ENCODE measurements at places on chromosomes 1 and 21. TPM values are rescaled to one million over a fixed set of nuclear protein-coding genes. Genes with fewer than 3 reads are reported as not detected.

TP73 gene
- not detected for polyA plus RNA-seq

- H3K4me3 ChIP-seq = no peak overlapping the region
- H3K27ac ChIP-seq = no peak overlapping the region
- H3K4me1 ChIP-seq = peaks cover 12% of the 10 kb centered on the region
These were observed 31.7 kb upstream of the FNBP1L start for GRCh38 chr1:93416183-93416582.

DNA sequence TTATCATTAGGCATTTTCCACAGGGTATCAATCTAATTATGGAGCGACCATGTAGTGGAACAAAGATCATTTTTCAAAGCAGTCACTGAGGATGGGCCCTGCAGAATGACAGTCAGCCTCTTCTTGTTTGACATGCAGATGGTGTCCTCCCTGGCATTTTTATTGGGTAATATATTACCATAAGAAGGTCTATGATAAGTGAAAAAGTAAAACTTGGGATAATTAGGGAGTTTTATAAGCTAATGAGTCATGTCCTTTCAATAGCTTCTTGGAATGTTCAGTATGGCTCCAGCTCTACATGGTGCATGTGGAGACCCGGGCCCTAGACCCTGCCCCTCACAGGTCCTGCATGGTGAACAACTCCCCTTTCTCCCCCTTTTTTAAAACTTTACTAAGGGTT lies 232.2 kb upstream of the COA6 start:
- no peak for DNase-seq
- H3K4me3 ChIP-seq = no peak overlapping the region
- H3K27ac ChIP-seq = no peak overlapping the region
- H3K27me3 ChIP-seq = peaks cover 11% of the 10 kb centered on the region

- H3K27ac ChIP-seq = no peak overlapping the region
- H3K36me3 ChIP-seq = no peaks in the 10 kb centered on the region
- H3K4me1 ChIP-seq = no peaks in the 10 kb centered on the region
These were observed 48.5 kb downstream of the AJAP1 start for GRCh38 chr1:4702932-4703331.

NUDT4B gene
- polyA plus RNA-seq = 8.1 TPM

GRCh38 chr1:60989749-60990713 lies 92.3 kb upstream of the NFIA start:
- H3K27me3 ChIP-seq = no peaks in the 10 kb centered on the region
- H3K4me3 ChIP-seq = no peak overlapping the region
- DNase-seq = peak; percentile 71
- H3K36me3 ChIP-seq = no peaks in the 10 kb centered on the region
- H3K4me1 ChIP-seq = peaks cover 3% of the 10 kb centered on the region

- no peaks in the 10 kb centered on the region for H3K36me3 ChIP-seq
- DNase-seq = no peak
- no peak overlapping the region for H3K27ac ChIP-seq
- H3K4me1 ChIP-seq = peaks cover 9% of the 10 kb centered on the region
- H3K27me3 ChIP-seq = no peaks in the 10 kb centered on the region
- H3K4me3 ChIP-seq = no peak overlapping the region
These were observed 18.4 kb upstream of the DNASE2B start for GRCh38 chr1:84379917-84380180.

DNA sequence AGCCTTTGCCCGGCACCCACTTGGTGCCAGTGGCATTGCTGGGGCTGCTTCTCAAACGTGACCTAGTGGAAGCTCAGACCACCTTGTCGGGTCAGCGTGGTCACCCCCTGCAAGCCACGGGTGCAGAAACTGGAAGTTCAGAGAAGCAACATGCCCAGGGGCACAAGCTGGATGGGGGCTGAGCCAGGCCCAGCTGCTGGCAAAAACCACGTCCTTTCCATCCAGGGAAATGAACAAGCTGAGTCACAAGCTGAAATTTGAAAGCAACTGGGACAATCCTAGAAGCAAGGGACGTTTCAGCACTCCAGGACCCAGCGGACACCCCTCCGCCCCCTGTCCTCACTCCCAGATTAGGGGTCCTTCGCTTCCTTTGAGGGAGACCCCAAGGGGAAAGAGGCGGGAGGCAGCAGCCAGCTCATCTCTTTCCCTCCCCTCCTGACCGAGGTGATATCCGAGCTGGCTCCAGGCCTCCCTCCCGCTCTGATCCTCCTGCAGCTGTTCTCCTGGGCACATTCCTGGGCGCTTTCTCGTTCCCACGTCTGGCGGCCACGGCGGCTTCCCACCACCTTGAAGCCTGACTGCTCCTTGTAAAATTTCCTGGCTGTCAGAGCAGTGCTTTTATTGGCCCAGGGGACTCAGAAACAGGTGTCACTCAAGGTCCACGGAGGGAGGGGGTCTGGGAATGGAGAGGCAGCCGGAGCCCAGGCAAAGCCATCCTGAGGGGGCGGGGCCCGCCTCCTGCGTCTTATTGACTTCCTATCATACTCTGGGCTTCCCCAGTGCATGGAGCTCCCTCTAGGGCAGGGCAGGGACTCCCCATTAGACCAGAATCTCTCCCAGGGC lies 62.8 kb downstream of the PAX7 start:
- H3K4me3 ChIP-seq = no peak overlapping the region
- no peak for DNase-seq
- peaks cover 86% of the 10 kb centered on the region for H3K27me3 ChIP-seq
- H3K4me1 ChIP-seq = no peaks in the 10 kb centered on the region
- H3K27ac ChIP-seq = no peak overlapping the region
- no peaks in the 10 kb centered on the region for H3K36me3 ChIP-seq

GRCh38 chr1:157113106-157113505 lies 13.5 kb upstream of the ETV3L start:
- peaks cover 46% of the 10 kb centered on the region for H3K27me3 ChIP-seq
- H3K4me1 ChIP-seq = no peaks in the 10 kb centered on the region
- DNase-seq = no peak
- H3K36me3 ChIP-seq = no peaks in the 10 kb centered on the region
- no peak overlapping the region for H3K4me3 ChIP-seq

IL10 gene
- 0.81 TPM for polyA plus RNA-seq

GRCh38 chr1:231139125-231139649 lies 22.7 kb upstream of the TRIM67 start:
- H3K27ac ChIP-seq = no peak overlapping the region
- no peaks in the 10 kb centered on the region for H3K36me3 ChIP-seq
- H3K27me3 ChIP-seq = peaks cover 10% of the 10 kb centered on the region
- H3K4me3 ChIP-seq = no peak overlapping the region
- peaks cover 21% of the 10 kb centered on the region for H3K4me1 ChIP-seq

LGALS8 gene
- polyA plus RNA-seq = 47.5 TPM
